ENCODE measurements at places on chromosomes 5 and 9.

DNA sequence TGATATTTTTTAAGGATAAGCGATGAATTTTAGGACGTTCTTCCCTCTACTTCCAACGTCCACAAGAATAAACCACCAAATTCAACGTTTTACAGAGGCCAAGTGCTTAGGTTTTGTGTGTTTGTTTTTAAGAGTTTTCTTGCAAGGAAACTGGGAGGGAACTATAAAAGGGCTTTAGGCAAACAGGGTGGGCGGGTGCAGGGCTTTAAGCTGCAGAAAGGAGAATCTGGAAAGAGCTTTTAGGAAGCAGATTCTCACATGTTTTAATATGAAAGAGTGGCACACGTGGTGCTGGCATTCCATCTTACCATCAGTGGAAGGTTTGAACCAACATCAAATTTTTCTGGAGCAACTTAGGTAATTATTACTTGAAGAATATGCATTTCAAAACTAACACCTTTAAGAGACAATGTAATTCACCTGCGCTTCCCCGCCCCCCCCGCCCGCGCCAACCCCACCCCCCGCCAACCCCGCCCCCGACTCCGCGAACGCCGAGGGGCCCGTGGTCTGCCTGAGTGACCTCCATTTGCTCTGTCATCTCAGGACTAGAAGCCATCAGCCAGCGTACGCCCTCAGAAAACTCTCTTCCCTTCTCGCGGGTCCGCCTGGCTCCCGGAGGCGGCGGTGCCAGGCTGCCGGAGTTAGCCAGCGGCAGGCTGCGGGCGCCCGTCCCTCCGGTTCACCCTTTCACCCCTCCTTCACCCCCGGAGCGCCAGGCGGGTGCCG is 911 bp upstream of the PIK3R1 start:
- DNase-seq: no peak

- DNase-seq: no peak
These were observed 14.3 kb downstream of the IL5 start for GRCh38 chr5:132528866-132529634.

DNA sequence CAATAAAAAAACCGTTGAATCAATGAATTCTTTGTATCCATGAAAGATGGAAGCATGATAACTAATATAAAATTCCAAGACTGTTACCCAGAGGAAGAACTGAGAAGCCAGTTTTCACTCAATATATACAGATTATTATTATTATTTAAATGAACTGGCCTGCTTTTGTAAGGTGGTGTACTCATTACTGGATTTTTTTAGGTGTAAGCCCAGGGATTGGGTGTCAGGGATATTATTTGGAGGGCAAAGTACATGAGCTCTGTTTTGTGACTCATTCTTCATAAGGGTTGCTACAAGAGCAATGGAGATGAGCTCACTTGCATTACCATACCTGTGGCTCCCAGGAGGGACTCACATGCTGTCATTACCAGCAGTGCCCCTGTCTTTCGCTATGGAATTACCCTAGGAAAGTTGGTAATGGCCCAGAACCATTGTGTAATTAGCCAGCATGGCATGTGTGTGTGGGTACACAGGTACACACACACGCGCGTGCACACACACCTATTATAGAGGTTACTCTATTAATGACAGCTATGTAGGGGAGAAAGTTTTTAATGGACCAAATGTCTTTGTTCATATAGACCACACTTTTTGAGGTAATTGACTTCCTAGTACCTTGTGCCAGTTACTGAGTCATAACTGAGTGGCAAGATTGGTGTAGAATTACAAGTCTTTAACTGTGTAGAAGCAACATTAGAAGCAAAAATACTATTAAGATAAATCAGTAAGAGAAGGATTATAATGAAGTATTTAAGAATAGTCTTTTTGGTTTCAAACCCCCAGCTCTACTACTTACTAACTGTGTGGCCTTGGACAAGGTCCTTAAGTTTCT is 143.4 kb downstream of the GDNF start:
- no peak for DNase-seq

- no peak for DNase-seq
These were observed 272.3 kb downstream of the ZSWIM6 start for GRCh38 chr5:61604076-61605025.

DNA sequence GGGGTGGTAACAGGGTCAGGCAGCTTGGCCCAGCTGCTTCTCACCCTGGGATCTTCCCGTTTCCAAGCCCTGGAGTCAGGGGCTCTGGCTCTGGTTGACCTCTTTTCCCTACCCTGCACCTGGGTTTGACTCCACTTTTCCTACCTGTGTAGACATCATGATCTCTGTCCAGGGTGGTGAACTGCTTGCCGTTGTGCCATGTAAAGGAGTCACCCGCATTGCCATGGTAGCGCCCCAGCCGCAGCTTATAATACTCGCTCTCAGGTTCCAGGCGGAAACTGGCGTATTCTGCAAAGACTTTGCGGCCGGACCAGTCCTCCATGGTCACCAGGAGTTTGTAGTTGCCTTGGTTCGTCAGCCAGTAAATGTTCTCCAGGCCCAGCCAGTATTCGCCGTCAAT is 30.9 kb downstream of the ANGPTL2 start:
- peak; percentile 31 for DNase-seq

- no peak for DNase-seq
These were observed 34.3 kb downstream of the NACC2 start for GRCh38 chr9:136060671-136061371.

- DNase-seq: no peak
These were observed 57.3 kb downstream of the TRIO start for GRCh38 chr5:14200312-14200990.

DNA sequence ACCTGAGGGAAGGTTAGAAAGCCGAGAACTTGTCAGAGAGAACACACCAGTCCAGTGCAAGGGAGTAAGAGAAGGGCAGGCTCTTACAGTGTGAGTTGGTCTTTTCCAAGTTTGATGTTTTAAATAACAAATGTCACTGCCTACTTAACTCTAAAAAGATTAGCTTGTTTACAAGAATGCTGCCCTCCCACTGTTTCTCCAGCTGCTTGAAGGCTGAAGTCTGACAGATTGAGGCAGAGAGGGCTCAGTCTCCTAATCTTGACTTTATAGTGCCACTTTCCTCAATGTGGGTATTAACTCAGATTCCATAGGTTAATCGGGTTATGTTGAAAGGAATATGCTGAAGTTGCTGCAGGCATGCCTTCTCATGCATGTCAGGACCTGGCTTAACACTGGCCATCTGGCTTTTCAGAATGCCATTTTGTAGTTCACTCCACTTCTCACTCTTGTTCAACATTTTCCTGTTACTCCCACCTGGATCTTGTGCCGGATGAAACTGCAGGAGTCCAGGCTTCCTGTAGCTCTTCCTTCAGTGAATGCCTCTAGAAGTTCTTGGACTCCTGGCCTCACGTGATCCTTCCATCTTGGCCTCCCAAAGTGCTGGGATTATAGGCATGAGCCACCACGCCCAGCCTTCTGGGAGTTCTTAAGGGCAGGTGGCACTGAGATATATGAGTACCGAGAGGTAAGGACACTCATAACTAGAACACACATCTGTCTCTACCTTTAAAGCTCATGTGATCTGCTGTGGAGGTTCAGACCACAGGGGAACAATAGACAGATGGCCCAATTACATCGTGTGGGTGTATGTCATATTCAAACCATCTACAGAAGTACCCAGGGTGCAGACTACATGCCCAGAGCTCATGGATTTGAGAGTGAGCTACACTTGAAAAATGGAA is 249.7 kb downstream of the ARHGAP26 start:
- DNase-seq: peak; percentile 79

GRCh38 chr5:159508344-159508743 is 178.1 kb upstream of the IL12B start:
- no peak for DNase-seq

DNA sequence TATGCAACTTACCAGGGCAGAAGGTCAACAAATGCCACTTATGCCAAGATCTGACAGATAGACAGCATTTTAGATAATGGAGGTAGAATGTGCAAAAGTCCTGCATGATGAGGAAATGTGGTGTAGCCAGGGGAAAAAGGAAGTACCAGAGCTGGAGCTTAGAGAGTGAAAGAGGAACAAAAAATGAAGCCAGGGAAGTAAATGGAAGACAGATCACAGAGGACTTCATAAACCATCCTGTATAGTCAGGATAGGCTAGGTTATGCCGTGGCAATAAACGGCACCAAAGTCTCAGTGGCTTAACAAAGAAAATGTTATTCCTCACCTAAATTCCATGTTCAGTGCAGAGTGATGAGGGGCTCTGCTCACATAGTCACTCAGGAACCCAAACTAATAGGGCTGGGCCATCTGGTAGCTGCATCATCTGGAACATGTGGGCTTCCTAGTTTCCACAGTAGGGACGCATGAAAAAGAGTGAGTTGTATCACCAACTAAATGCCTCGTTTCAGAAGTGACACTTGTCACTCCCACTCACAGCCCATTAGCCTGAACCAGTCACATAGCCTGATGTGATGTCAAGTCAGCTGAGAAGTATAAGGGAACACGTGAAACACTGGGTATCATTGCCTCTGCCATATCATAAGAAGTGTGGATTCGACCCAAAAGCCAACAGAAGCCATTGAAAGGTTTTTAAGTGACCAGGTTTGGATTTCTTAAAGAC is 70.3 kb downstream of the SH3RF2 start:
- DNase-seq: no peak

DNA sequence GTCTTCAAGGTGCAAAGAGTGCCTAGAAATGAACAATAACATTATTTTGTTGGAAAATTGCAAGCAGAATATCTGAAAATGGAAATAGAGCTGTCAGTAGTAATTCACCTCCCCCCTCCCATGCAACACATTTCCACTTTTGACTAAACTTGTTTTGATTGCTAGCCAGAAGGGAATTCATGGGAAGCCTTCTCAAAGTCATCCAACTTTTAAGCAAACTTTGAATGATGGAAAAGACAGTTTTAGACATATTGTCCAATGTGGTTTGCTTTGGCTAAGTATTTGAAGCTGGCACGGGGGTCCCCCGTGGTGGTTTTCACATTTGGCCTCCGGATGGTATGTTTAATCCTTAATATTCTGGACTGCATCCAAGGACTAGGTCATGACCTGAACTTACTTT is 7.5 kb downstream of the NR2F1 start:
- DNase-seq: no peak

GRCh38 chr9:8027351-8027750 is 227.8 kb upstream of the DMAC1 start:
- DNase-seq: no peak

GRCh38 chr9:127566351-127567001 is 45.6 kb upstream of the STXBP1 start:
- no peak for DNase-seq

DNA sequence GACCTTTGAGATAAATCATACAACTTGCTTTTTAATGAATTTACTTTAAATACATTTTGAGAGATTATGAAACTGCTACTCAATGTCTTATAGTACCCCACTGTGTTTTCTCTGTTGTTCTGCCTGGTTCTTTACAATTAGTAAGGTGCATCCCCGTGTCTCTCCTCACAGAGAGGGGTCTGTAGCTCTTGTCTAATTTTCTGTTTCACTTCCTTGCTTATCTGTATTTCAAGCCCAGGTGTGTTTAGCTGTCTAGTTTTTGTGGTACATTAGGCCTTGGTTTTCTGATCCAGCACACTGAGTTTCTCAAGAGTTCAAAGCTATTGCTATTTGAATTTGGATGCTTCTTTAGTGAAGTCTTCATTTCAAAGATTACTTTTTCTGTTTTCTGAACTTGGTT is 105.1 kb downstream of the MAST4 start:
- no peak for DNase-seq

DNA sequence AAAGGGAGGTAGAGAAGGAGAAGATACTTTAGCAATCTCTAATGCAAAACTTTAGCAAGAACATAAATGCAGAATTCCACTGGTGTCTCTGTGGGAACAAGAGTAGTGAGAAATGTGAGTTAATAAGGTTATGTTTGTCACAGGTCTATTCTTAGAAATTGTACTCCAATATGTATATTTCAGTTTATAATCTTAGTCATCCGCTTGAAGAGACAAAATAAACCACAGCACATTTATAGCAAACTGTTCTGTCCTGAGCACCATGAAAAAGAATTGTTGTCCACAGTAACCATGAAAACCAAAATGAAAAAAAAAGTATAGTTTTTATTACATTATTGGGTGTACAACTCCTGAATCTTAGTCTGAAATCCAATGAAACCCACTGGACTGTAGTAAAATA is 93.6 kb upstream of the TSLP start:
- no peak for DNase-seq

DNA sequence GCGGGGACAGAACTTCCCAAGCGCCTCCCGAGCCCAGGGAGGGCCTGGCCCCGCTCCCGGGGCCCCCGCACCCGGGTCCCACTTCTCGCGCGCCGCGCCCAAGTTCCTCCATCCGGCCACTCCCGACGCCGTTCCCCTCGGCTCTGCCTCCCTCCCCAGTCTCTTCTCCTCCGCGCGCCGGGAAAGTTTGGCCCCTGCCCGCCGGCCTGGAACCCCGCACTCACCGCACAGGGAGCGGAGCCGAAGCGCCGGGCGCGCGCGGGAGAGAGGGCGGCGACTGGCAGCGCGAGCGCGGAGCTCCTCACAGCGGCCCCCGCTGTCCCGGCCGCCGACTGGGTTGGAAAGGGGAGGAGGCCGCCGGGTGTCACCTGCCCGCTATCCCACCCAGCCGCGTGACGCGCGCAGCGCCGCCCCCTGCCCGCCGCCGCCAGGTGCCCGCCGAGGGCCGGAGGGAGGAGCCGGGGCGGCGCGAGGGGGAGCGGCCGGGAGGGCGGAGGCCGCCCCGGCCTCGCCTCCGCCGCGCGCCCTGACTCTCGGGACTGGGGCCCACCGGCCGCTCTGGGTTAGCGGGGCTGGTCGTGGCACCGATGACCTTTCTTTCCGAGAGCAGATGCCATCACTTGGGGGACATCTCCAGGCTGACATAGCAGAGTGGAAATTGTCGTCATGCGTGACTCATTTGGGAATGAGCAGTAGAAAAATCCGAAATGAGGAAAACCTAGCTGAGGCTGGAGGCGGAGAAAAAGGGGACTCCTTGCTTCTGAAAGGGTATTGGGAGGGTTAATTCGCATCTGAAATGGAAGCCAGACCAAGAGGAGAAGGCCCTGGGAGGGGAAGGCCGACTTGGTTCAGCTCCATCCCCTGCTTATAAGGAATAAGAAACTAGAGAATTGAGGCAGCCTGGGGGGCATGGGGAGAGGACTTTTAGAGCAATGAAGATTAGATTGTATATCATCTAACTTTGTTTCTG is at the start of gene ELOVL7:
TSS of gene ELOVL7 (minus strand) at position 334 of the 970 bp plus-strand sequence. CDS start 56,872 bp downstream, outside the sequence.
- peak; percentile 96 for DNase-seq

GRCh38 chr5:28678899-28679298 is 1640.5 kb upstream of the CDH9 start:
- no peak for DNase-seq

DNA sequence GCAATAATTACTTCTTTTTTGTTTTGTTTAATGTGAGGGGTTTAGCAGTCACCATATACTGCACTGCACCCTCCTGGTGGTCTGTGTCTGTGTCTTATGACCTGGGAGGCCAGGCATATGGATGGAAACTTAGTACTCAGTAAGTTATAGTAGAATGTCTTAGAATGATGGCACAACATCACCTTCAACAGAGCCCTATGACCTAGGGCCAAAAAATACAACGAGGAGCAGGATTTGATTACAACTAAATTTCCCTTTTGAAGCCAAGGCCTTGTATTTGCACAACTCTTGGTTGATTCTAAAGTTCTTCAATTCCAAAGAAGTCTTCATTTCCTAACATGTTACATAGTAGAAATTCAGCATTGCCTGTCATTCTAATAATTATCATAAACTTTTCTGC is 422.1 kb upstream of the PIK3R1 start:
- no peak for DNase-seq

- no peak for DNase-seq
These were observed 73.3 kb downstream of the DPYSL3 start for GRCh38 chr5:147436596-147436995.

GRCh38 chr9:133825555-133826218 is 87.5 kb upstream of the SARDH start:
- DNase-seq: no peak

Data from endodermal cell (in vitro differentiated cells).